ENCODE measurements at places on chromosomes 16 and 17.
A peak's percentile ranks its signal among the peaks of the same experiment; 100 is the strongest.

- no peak for DNase-seq
Observed at GRCh38 chr16:47096297-47096696, 47.4 kb downstream of the NETO2 start.

DNA sequence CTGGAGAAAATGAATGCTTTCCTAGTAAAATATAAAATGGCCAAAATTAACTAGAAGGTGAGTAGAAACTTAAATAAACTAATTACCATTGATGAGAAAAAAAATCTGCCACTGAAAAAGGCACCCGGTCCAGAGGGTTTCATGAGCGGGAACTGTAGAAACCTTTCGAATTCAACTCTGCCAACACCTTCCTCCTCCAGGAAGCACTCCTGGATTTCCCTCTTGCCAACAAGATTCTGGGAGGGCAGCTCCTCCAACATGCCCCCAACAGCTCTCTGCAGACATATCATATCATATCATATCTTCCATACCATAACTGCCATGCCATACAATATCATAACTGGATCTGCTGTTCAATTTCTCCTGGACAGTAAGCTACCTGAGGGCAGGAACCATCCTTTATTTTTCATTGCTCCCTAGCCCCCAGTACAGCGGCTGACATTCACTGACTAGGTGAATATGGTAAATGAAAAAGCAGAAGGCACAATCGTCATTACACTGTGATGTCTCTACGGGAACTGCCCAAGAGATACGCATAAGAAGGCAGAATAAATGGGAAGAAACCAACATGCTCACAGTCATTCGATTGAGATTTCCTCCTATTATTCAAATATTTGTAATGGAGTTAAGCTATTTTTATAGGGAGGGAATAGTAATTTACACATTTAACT lies 9.2 kb downstream of the ARHGAP27 start:
- DNase-seq = no peak

DNA sequence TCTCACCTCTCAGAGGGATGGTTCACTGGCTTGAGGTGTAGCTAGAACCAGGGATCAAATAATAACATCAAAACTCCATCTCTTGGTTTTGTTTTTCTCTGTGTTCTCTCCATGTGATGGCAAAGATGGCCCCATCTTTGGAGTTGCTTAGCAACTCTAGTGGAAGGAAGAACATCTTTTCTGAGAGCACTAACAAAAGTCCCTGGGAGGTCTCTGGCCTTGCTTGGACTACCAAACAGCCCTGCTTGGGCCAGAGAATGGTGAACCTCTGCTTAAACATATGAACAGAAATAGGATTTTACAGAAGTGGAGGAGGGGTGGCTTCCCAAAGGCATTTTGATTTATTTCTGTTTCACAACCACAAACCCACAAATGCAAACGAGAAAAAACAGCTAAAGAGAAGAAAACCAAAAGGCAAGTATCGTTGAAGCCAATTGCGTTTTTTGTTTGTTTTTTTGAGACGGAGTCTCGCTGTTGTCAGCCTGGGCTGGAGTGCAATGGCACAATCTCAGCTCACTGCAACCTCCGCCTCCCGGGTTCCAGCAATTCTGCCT lies 13.2 kb downstream of the GABARAPL2 start:
- DNase-seq = no peak

GRCh38 chr16:71883168-71883848 lies 674 bp downstream of the ZNF821 start:
- DNase-seq = no peak

DNA sequence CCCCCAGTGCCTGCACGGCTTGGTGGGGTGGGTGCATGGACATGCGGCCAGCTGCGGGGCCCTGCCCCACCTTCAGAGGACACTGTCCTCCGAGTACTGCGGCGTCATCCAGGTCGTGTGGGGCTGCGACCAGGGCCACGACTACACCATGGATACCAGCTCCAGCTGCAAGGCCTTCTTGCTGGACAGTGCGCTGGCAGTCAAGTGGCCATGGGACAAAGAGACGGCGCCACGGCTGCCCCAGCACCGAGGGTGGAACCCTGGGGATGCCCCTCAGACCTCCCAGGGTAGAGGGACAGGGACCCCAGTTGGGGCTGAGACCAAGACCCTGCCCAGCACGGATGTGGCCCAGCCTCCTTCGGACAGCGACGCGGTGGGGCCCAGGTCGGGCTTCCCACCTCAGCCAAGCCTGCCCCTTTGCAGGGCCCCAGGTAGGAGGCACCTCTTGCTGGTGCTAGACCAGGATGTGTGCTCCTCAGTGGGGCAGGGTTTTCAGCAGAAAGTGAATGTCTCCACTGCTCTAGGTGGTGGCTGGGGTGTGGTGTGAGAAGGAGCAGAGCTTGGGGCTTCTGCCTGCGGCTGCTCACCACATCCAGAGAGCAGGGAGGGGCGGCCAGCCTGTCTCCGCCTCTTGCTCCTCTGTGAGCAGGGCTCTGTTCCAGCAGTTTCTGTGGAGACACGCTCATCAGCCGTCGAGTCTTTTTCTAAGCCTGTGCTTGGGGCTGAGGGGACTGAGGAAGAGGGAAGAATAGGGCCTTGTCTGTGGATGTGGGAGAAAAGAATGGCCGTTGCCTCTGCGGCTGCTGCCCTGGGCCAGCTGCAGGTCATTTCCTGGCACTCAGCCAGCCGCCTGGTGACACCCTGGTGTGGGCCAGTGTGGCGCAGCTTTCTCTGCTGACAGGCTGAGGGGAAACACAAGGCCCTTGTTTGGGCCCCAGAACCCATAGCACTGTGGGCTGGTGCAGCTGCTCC lies 2.2 kb downstream of the ZNF276 start:
- DNase-seq = no peak

DNA sequence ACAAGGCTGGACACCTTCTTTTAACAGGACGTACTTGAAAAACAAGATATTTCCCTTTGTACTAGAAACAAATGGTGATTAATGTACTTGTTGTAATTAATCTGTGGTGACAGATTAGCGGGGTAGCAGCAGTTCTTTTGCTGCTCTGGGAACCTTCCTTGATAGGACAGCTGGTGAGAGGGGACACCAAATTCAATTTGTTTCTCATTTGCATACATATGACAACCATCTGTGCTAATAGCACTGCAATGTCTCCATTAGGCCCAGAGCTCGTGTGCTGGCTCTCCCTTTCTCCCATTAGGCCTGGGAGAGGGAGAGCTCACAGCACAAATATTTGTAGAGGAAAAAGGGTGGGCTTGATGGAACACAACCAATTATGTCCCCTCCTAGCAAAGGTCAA lies 221.0 kb upstream of the HS3ST3A1 start:
- DNase-seq = no peak

GRCh38 chr16:50547340-50548124 lies 664 bp upstream of the NKD1 start:
- DNase-seq = no peak

GRCh38 chr16:17370223-17370707 lies 100.5 kb downstream of the XYLT1 start:
- DNase-seq = no peak

GRCh38 chr16:85227084-85227945 lies 115.0 kb upstream of the CIBAR2 start:
- DNase-seq = no peak

DNA sequence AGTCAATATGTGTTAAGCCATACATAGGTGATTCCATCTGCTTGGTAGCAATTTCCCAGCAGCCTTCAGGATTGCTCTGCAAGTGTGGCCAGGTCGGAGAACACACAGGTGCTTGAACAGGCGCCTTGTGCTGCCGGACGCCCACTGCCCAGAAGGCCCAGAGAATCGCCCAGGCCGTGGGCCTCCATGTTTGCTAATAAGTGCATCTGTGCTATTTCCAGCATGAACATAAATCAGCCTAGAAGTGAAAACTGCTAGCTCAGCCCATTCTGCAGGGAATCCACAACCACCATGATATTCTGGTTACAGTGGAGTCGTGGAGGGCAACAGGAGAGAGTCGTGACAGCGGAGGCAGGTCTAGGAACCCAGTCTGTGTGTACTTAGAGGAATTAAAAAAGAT lies 78.1 kb downstream of the ZFHX3 start:
- DNase-seq = no peak

GRCh38 chr17:27651411-27652345 lies 20.7 kb downstream of the LGALS9 start:
- peak; percentile 13 for DNase-seq

- no peak for DNase-seq
Observed at GRCh38 chr17:13365331-13365730, 236.4 kb downstream of the HS3ST3A1 start.

- DNase-seq = no peak
Observed at GRCh38 chr16:77375396-77375795, 59.4 kb downstream of the ADAMTS18 start.

DNA sequence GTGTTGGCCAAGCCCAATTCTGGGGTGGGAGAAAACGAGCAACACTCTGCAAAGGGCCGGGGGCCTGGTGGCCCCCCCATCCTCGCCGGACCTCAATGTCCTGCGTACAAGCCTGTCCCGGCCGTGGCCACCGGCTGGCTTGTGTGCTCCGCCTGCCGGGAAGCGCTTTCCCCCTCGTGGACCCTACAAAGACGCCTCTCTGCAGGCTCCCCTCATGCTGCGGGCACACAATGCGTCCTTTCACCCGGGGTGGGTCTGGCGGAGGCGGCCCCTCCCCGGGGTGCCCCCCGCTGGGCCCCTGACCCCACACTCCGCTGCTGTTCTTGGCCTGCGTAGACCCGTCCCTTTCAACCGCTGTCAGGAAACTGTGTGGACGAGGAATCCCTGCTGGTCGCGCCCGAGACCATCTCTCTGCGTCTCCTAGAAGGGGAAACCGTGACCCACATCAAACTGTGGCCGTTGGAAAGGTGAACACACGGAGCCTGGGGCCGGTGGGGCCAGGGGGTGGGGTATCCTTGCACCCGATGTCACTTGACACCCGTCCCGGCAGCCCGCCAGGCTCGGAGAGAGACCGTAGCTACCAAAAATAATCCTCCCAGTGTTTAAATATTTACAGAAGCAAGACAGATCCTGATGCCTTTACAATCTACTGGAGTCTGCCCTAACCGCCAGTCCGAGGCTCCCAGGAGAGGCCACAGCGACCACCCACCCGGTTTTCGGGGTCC lies 43.6 kb downstream of the TBC1D16 start:
- peak; percentile 38 for DNase-seq

- DNase-seq = no peak
Observed at GRCh38 chr17:3961564-3962047, 2.6 kb downstream of the ATP2A3 start.

DNA sequence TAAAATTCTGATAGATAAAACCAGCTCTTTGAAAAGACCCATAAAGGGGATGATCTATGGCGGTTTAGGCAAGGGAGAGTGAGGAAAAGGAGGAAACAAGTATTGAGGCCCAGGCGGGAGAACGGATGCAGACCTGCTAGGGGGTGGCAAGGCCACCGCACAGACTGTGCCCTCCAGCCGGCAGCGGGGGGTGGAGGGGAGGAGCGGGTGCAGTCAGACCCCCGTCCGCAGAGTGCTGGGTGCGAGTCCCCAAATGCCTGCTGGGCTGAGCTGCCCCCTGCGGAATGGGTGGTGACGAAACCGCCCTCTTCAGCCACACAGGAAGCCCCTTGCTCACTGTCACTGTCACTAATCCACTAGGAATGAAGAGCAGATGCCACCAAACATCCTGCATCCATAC lies 46.0 kb downstream of the LMF1 start:
- no peak for DNase-seq

DNA sequence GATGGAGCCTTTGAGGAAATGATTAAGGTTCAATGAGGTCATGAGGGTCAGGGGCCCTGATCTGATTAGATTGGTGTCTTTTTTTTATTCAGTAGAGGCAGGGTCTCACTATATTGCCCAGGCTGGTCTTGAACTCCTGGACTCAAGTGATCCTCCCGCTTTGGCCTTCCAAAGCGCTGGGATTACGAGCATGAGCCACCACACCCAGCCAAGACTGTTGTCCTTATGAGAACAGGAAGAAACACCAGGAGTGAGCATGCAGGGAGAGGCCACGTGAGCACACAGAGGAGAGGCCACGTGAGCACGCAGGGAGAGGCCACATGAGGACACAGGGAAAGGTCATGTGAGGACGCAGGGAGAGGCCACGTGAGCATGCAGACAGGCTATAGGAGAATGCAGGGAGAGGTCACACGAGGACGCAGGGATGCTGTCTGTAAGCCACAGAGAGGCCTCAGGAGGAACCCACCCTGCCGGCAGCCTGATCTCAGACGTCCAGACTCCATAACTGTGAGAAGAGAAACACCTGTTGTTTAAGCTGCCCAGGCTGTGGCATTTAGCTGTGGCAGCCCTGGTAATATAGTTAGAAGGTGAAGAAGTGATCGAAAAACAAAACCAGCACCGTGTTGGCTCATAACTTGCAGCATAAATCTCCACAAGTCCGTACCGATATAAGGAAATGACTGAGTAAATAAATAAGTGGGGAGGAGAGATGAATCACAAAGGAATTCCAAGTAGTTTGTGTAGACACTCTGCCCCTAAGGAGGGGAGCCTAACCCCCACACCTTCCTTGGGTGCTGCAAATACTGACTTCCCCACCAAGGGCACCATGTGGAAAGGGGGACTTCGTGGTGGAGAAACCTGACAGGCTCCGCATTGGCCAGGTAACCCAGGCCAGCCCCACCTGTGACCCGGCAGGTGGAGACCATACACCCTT lies 14.6 kb upstream of the CSNK1D start:
- peak; percentile 100 for DNase-seq

DNA sequence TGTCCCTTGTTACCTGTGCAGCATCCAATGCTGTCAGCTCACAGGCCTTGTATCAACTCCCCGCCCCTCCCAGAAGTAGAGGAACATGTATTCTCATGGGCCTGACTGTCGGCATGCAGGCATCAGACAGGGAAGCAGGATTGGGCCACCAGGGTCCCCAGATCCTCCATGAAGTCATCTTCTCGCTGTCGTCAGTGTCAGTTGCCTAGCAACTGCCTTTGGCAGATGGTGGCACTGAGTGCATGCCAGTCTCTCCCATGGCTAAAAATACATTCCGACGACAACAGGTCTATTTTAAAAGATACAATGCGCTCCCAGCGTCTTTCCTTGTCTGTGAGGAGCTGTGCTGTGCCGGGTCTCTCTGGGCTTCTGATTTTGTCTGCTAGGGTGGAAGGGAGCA lies 36.8 kb upstream of the CES5A start:
- peak; percentile 22 for DNase-seq

GRCh38 chr16:80931801-80932707 lies 74.6 kb downstream of the CMC2 start:
- no peak for DNase-seq

Data from NCI-H774 (cell line).